AML-193 (cell line): ENCODE measurements at places on chromosomes 3 and 15.

GRCh38 chr15:60343221-60343970 lies 54.4 kb downstream of the ANXA2 start:
- DNase-seq = no peak

- DNase-seq = no peak
These were observed 39.2 kb upstream of the DLG1 start for GRCh38 chr3:197337656-197338055.

GRCh38 chr15:94432279-94432678 lies 200.9 kb downstream of the MCTP2 start:
- no peak for DNase-seq

- DNase-seq = peak; percentile 12
These were observed 45.6 kb upstream of the SYNM start for GRCh38 chr15:99059010-99059981.

DNA sequence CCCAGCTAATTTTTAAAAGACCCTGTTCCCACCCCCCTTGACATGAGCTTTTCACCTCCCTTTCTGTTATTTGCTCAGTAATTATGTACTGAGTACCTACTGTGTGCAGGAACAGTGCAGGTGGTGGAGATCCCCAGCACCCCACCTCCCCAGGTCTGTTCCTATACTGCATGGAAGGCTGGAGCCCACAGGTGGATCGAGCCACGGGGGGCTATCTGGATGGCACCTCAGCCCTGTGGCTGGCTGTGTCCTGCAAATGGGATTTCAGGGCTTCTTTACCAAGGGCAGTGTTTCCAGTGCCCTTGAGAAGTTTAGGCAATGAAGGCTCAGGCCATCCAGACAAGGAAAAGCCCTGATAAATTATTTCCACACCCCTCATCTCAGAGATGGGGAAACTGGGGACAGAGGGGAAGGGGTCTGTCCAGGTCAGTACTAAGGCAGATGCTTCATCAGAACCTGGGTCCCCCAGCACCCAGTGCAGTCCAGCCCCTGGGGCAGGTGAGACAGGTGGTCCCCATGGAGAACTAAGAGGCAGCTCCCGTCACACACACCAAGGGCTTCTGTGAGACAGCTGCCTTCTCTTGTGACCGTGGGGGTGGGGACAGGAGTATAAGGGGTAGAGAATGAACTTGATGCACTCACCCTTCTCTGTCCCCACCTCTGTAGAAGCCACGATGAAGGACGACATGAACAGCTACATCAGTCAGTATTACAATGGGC lies 109.6 kb downstream of the ETFA start:
- no peak for DNase-seq

DNA sequence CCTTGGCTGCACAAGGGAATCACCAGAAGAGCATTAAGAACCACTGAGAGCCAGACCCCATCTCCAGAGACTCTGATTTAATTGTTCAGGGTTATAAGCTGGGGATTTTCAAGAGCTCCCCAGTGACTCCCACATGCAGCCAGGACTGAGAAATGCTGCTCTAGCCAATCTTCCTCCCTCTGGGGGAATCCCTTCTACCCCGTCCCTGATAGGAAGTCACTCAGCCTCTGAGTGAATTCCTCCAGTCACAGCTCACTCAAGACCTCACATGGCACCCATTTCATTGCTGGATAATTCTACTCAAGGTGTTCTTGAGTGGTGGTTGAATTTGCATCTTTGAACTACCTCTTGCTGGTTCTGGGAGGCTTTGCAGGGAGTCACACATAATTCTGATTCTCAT lies 10.7 kb downstream of the CCR3 start:
- no peak for DNase-seq

DNA sequence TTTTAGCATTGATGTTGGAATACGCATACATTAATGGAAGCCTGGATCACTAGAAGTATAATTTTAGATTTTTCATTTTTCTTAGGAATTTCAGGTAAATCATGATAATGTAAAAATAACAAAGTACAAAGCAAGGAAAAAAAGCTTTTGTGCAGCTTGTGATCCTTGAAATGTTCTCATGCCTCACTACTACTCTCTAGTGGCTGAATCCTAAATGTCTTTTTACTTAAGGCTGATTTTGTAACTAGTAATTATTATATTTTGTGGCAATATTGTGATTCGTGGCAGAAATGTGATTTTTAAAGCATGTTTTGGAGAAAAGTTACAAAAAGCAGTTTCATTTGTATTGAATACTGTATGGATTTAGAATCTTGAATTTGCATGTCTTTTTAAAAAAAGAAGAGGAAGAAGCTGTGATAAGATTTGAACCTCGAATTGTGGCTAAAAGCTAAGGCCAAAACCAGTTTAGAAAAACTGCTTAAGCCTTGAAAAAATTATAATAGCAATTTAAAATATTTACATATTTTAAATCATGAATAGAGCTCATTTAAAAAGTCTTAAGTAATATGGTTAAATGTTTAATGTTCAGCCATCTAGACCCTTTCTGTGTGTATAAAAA lies 39.0 kb downstream of the U2SURP start:
- DNase-seq = peak; percentile 56

- DNase-seq = no peak
These were observed 2.1 kb downstream of the UBE3A start for GRCh38 chr15:25436707-25437106.

GRCh38 chr15:55037071-55037470 lies 159.7 kb downstream of the RSL24D1 start:
- DNase-seq = no peak

- no peak for DNase-seq
These were observed 110.3 kb upstream of the MITF start for GRCh38 chr3:69628951-69629350.

DNA sequence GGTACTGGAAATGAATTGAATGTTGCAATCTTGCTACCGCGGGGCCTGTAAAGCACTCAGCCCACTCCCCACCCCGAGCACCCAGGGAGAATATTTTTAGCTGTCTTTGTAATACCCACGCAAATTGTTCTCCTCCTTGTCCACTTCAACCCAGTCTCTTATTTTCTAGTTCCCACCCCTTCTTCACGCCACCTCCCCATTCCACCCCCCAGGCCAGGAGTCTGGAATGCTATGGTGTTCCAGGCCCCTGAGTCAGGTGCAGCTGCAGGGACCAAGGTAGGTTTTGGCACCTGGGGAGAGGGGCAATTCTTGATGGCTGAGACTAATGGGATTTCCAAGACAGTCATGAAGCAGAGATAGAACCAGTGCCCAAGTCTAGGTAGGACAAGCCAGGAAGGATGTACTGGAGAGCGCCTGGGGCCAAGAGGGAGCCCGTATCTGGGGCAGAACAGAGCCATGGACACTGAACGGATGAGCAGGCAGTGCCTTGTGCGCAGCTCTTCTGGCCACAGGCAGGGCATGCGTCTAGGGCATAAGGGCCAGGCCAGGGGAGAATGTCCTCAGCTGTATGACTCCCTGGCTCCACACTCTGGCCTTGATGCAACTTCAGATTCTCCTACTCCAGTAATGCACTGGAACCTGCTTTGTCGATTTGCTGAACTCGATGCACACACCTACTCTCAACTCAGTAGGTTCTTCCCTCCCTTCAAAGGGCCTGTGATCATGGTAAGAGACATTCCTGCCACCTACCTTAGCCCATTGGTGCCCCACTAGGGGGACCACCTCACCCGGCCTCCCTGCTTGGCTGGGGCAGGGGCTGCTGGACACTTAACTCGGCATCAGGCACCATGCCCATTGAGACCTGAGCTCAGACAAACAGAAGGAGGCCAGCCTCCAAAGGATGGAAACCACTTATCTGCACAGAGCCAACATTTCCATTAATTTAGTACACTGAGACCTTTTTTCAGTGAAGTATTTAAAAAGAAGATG lies 34.6 kb upstream of the MAGEF1 start:
- DNase-seq = no peak

DNA sequence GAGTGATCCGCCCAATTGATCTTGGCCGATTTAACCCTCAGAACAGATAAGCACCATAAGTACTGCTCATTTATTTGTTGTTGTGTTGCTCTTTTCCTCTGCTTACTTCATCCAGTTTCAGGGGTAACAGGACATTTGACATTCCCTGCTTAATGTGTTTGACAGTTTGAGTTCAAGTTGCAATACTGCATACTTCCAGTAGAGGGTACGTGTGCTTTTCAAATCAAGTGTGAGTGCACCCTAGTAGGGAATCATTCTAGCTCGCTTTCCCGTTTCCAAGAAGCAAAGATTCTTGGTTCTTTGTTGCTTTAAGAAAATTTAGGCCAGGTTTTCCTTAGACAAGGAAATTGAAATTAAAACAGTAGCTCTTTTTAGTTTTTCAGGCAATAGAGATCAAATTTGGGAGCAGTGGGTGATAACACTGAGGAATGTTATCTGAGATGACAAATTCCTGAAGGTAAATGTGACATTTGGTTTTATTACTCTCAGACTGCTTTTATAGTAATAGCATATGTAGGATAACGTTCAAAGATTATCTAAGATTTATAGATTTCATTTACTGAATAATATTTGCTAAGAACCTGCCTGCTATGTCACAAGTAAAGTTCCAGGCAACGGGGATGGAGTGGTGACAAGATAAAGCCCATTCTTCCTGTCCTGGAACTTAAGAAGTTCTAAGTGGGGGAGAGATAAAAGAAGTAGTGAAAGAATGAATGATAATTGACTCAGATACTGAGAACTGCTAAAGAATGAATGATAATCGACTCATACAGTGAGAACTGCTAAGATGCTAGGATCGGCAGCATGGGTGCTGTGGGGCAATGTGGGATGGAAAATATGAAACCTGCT lies 73.3 kb downstream of the SYNPR start:
- peak; percentile 25 for DNase-seq

GRCh38 chr3:187267306-187267705 lies 24.2 kb downstream of the MASP1 start:
- no peak for DNase-seq

DNA sequence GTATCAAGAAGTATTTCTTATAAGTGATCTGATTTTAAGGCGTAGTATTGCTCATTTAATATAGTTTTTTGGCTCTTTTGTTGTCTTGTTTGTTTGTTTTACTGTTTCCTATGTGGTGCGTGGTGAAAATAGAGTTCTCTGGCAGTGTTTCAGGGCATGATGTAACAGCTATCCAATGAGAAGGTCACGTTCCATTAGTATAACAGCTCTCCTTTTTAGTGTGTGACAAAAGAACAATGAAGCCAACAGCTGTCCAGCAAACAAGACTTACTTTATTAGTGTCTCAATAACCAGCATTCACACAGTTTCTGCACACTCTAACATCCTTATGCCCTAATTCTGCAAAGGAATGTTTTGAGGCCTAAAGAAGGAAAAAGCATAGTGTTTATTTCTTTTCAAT lies 127.9 kb downstream of the SLC25A26 start:
- DNase-seq = no peak

- no peak for DNase-seq
These were observed 47.3 kb downstream of the TMCO5A start for GRCh38 chr15:37981775-37982174.

DNA sequence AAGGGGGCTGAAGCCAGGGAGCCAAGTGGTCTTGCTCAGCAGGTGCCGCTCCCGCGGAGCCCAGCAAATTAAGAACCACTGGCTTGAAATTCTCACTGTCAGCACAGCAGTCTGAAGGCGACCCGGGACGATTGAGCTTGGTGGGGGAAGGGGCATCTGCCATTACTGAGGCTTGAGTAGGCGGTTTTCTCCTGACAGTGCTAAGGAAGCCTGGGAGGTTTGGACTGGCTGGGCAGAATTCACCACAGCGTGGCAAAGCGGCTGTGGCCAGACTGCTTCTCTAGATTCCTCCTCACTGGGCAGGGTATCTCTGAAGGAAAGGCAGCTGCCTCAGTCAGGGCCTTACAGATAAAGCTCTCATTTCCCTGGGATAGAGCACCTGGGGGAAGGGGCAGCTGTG lies 57.0 kb upstream of the GPR149 start:
- no peak for DNase-seq

DNA sequence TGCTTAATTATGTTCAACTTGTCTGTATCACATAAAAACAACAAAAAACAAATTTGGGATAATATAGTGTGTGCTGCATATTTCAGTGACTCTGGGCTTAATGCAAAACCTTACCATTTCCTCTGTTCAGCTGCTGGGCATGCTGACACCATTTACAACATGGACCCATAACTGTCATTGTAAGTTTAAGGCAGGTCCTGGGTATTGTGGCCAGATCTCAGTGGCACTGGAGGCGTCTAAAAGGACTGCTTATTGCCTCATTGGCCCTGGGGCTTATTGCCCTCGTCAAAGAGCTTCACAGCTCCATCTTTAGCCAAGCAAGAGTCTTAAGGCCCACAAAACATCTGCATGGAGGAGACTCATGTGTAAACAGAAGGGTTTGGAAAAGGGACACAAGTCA lies 390.2 kb downstream of the NR2F2 start:
- peak; percentile 63 for DNase-seq

- DNase-seq = no peak
These were observed 51.8 kb downstream of the ONECUT1 start for GRCh38 chr15:52738311-52738710.

- DNase-seq = no peak
These were observed 98.0 kb downstream of the ATG7 start for GRCh38 chr3:11370191-11370590.

DNA sequence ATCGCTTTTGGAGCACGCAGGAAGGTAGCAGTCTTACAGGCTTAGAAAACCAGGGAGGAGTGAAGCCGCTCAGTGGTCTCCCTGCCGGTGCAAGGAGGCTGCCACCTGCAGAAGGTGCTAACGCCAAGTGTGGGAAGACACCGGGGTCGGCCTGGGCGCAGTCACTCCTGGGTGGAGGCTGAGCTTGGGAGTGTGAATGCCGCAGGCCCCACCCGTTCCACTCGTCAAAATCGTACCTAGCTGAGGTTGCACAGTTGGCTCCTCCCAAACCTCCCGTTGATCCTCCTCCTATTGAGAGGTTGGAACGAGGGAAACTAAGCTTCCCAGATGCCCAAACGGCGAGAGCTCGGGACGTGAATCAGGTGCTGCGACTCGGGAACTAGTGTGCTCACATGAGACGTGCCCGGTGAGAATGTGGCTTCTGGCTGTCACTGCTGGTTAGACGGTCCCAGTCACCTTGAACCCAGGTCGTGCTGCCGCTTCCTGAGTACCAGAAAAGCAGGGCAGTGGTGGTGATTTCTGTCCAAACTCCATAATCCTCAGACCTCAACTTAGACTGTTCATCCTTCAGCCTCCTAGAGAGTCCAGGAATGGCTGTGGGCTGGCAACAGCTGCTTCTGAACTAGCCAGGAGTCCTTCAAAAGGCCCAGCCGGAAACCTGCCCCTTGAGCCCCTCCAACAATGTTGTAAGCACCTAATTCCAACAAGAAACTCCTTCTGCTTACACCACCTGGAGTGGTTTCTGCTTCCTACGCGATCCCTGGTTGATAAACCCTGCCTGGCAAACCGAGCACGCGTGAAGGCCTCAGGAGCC lies 156.0 kb downstream of the XXYLT1 start:
- DNase-seq = no peak

GRCh38 chr3:160685144-160685766 lies 8.3 kb downstream of the ARL14 start:
- DNase-seq = peak; percentile 6

DNA sequence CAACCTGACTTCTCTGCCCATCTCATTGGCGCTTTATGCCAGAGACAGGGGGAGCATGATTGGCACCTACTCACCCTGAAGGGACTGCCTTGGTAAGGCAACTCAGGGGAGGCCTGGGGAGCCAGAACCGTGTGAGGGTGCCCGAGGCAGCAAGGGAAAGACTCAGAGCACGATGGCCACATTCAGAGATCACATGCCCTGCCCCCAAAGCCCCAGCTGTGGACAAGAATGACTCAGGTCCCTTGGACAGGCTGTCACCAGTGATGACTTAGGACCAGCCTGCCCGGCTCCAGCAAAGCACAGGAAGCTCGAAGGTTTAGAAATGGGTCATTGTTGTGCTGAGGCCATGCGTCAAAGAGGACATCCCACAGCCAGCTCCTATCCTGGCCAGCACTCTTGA lies 49.1 kb upstream of the LIMD1 start:
- DNase-seq = no peak
